WERI-Rb-1 (cell line): ENCODE measurements at places on chromosomes 16 and 17.

DNA sequence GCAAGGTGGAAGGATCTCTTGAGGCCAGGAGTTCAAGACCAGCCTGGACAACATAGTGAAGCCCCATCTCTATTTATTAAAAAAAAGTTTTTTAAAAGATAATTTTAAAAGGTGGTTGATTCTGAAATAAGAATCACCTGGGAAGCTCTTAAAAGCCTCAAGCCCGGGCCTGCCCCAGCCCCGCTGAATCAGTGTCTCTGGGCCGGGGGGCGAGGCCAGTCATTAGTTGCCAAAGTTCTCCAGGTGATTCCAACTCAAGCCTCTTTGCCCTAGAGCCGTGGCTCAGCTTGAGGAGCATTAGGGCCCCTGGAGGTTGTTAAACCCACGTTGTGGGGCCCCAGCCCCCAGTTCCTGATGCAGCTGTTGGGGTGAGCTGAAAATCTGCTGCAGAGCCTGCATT is 24.6 kb downstream of the JPH3 start:
- no peak for DNase-seq

DNA sequence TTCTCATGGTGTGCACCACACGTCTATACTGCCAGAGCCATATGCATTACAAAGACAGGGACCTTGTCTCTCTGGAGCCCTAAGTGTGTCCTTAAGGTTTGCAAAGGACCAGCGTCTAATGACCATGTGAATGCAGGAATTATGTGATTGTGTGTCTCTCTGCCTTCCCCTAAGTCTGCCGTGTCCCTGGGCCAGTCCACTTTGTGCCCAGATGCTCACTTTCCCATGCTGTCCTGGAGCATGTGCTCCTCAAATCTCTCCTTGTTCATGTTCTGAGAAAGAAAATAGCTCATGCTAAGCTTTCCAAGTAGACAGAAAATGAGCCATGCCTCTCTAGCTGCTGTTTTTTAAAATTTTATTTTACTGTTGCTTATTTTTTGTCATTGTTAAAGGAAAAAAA is 125.5 kb downstream of the RBFOX1 start:
- no peak for DNase-seq

DNA sequence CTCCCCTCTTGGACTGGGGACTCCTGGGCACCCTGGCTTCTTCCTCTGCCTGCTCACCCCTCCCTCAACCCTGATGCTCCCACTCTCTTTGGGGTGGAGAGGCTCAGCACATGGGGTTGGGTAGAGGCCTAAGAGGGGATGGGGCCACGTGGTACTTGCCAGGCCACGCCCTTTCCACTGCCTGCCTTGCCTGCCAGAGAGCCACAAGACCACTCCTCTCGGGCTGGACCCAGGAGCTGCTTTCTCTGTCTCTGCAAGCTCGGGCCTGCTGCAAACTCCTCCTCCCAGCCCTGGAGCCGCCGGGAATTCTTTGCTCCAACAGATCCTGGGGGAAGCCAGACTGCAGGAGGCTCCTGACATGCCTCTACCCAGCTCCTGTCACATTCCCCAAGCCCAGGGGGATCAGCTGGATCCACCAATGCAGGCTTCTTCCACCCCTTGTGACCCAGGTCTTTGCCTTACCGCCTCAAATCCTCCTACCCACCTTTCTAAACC is 11.8 kb downstream of the DLX4 start:
- DNase-seq = peak; percentile 87

DNA sequence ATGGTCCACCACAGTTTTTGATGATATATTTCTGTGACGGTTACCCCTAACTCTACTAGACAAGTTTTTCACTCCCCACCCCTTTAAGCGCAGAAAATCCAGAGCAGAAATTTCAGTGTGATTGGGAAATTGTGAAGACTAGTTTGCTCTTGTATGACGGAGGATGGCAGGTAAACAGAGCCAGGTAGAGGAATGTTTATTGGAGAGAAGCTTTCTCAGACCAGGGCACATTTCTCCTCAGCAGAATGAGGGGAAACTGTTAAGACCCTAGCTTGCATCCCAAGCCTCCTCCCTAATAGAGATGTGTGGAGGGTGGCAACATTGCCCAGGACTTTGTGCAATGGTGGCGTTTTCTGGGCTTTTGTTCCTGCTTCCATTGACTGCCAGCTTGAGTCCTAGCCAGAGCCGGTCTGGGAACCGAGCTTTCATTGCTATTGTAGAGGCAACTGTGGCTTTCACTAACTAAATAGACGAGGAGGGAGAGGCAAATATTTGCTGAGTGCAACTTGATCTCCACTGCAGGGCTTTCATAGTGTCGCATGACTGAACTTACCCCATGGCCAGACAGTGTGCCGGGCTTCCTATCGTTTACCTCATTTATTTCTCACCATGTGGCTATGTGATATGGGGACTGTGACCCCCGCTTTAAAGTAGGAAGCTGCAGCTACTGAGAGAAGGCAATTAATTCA is 159.6 kb upstream of the MPHOSPH6 start:
- DNase-seq = no peak

- no peak for DNase-seq
These were observed 13.8 kb upstream of the MC1R start for GRCh38 chr16:89904606-89905510.

- peak; percentile 20 for DNase-seq
These were observed 19.7 kb upstream of the GUCY2D start for GRCh38 chr17:7982666-7983065.

GRCh38 chr16:74679983-74680382 is 13.3 kb upstream of the RFWD3 start:
- no peak for DNase-seq

DNA sequence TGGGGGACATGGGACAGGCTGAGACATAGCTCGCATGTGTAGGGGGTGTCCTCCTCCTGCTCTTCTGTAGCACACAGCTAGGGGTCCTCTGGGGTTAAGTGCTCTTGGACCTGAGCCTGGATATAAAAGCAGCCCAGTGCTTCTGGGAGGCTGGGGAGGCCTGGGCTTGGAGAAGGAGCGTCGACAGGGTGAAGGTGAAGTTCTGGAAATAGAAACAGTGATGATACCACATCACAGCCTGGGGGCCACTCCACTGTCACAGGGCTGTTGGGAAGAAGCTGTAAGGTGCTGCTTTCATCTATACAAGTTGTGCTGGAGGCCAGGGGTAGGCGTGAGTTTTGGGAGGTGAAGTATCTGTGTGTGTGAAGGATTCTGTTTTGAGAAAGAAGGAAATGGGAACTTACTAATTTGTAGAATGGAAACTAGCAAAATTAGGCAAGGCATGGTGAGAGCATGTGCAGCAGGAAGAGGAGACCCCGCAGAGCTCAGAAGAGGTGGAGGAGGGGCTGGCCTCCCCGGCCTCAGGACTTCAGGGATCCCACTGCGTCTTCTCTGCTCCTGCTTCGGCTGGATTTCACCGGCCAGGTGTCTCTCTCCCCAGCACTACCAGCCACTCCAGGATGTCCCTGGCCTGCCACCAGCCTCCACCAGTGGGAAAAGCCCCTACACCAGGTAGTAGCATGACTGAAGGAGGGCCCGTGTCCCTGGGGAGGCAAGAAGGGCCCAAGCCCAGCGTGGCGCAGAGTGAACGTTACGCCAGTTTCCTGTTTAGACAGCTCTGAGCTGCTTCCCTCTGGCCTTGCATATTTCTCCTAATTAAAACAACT is 19.4 kb downstream of the PLCG2 start:
- no peak for DNase-seq

DNA sequence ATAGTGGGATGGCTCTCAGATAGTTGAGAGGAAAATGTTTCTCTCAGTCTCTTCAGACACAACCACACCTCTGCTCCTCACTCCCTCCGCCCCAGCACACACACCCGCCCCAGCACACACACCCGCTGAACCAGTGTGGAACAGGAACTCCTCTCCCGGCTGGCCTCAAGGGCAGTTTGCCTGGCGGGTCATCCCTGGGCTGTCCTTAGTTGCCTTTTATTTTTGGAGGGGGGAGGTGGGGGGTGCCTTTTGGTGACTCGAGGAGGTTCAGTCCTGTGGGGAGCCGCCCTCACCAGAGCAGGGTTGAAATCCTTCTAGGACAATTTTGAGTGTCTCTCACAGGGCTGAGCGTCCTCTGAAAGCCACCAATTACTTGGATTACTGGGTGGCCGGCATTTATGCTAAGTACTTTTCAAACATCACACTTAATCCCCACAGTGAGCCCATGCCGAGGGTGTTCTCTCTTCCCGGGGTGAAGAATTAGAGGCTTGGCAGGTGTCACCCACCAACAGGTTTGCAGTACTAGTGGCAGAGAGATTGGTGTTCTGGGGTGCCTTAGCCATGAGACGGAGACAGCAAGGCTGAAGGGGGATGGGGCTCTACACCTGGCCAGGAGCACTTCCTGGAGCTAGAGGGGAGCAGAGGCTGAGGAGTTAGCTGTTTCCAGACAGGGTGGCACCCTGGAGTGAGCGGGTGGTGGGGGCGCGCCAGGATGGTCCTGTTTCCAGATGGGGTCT is 2.8 kb downstream of the RASD1 start:
- peak; percentile 75 for DNase-seq

DNA sequence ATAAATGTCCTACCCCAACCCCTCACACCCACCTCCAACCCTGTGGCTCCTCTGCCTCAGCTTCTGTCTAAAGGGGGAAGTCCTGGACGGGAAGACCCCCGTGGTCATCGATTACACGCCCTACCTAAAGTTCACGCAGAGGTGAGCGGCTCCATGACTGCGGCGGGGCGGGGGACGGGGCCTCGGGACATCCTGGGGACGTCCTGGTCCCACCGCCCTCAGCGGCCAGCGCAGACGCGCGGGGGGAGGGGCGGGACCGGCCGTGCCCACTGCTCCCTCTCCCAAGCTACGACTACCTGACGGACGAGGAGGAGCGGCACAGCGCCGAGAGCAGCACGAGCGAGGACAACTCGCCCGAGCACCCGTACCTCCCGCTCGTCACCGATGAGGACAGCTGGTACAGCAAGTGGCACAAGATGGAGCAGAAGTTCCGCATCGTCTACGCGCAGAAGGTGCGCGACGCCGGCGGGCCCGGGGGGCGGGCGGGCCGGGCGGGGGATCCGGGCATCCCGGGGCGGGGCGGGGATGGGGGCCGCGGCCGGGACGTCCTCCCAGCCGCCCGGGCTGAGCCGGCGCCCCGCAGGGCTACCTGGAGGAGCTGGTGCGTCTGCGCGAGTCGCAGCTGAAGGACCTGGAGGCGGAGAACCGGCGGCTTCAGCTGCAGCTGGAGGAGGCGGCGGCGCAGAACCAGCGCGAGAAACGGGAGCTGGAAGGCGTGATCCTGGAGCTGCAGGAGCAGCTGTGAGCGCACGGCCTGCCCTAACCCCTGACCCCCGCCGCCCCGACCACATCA is 6.7 kb downstream of the RUNDC3A start:
- DNase-seq = no peak

DNA sequence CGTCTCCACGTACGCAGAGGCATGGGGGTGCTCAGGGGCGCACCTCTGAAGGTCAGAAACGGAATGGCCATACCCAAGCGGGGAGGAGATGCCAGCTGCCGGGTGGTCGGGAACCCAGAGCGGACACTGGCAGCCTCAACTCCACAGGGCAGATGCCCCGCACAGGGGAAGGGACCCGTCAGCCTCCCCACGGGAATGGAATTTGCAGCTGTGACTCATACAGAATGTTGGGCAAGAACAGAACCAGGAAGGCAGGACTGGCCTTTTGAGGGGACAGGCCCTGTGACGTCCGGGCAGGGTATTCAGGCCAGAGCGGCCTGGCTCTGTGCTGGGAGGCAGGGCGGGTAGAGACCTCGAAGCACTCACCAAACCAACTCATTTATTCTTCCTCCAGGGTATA is 7.5 kb downstream of the TK1 start:
- no peak for DNase-seq

- peak; percentile 51 for DNase-seq
These were observed 92.3 kb downstream of the WNT3 start for GRCh38 chr17:46726206-46726605.

DNA sequence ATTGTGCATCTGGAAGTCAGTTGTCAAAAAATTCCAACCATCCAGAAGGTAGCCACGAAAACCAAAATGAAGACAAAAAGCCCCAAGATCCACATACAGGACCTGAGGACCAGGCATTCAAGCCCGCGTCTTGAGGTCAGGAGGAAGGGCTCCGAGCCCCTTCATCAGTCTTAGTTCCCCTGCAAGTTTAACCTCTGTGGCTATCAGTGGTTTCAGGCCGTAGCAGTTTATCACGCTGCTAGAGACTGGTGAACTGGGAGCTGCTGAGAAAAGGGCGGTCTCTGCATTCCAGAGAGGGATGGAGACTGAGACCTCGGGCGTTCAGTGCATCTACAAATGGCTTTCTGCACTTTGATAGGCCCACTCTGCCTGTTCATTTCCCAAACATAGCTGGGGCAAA is 70.6 kb downstream of the IRF8 start:
- no peak for DNase-seq

- no peak for DNase-seq
These were observed 372.2 kb upstream of the CDH5 start for GRCh38 chr16:65994291-65994690.

GRCh38 chr17:8482546-8482945 is 46.9 kb downstream of the NDEL1 start:
- no peak for DNase-seq

DNA sequence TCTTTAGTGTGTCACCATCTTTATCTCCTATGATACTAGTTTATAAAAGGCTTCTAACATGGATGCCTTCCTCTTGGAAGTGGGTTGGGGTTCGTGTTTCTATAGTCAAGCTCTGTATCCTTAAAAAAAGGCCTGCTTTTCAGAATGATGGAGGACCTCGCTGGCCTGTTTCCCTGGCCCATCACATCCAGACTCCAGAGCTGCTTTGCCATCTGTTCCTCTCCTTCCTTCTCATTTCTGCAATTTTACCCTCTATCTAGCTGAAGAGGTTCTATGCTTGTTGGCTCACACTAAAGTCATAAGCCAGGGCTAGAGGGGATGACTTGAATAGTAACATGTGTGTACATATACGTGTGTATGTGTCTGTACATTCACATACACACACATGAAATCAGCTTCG is 450.8 kb upstream of the HSBP1 start:
- DNase-seq = no peak

GRCh38 chr17:29189355-29189754 is 9.2 kb upstream of the MYO18A start:
- no peak for DNase-seq

GRCh38 chr17:43676471-43676870 is 14.7 kb upstream of the MEOX1 start:
- no peak for DNase-seq

DNA sequence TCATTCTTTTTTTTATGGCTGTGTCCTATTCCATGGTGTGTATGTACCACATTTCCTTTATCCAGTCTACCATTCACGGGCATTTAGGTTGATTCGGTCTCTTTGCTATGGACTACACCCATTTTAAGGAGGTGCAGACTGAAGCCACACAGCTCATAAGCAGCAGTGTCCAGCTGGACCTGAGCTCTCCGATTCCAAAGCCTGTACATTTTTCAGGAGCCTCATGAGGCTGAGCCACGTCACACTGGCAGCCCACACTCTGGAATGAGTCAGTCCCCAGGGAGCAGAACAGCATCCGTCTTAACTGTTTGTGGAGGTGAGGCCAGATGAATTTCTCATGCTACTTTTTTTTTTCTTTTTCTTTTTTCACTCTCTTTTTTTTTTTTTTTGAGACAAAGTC is 116.1 kb downstream of the C16orf95 start:
- no peak for DNase-seq
